Smooth muscle cell of trachea (primary cell): ENCODE measurements at places on chromosomes 3 and 15. TPM values are rescaled to one million over a fixed set of nuclear protein-coding genes. Genes with fewer than 3 reads are reported as not detected.

The P2RY12 gene
- total RNA-seq: 0.29 and 0.33 TPM in 2 replicates

The DHX30 gene
- 51.2 and 61.0 TPM in 2 replicates for total RNA-seq

The LRRIQ4 gene
- total RNA-seq: not detected in 2 replicates

The CCDC174 gene
- total RNA-seq: 9.6 and 14.0 TPM in 2 replicates

The EIF4A2 gene
- 717 and 813 TPM in 2 replicates for total RNA-seq
